ENCODE measurements at places on chromosomes 6 and 20. TPM values are rescaled to one million over a fixed set of nuclear protein-coding genes. Genes with fewer than 3 reads are reported as not detected.

GRCh38 chr20:52236292-52236691 lies 44.7 kb upstream of the ZFP64 start:
- H3K36me3 ChIP-seq: no peaks in the 10 kb centered on the region
- H3K4me1 ChIP-seq: no peaks in the 10 kb centered on the region
- no peak overlapping the region for H3K4me3 ChIP-seq
- no peak overlapping the region for H3K27ac ChIP-seq
- H3K27me3 ChIP-seq: peaks cover 2% of the 10 kb centered on the region
- no peak for DNase-seq

- H3K4me3 ChIP-seq: no peak overlapping the region
- no peaks in the 10 kb centered on the region for H3K4me1 ChIP-seq
- H3K27ac ChIP-seq: no peak overlapping the region
- no peak for DNase-seq
- peaks cover 20% of the 10 kb centered on the region for H3K27me3 ChIP-seq
Observed at GRCh38 chr20:47860049-47860830, 75.0 kb upstream of the SULF2 start.

DNA sequence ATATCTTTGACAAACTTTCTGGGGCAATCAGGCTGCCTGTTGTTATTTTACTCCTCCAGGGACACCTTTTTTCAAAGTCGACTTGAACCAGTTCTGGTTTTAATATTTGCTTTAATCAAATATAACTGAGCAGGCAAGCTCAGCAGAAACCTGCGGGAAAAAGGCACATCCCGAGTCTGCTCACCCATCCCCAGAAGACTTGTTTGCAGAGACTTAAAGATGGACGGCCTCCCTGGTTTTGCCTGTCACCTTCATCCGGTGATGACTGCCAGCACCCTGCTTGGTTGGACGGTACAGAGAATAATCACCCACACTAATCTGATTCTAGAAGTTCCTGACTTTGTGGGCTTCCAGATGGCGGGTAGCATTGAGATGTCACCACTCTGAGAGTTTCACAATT lies 36.8 kb downstream of the PPP1R3G start:
- H3K27ac ChIP-seq: no peak overlapping the region
- DNase-seq: no peak
- no peaks in the 10 kb centered on the region for H3K36me3 ChIP-seq
- no peak overlapping the region for H3K4me3 ChIP-seq

The HMGN3 gene
- total RNA-seq: 60.1 TPM

- H3K4me1 ChIP-seq: peaks cover 30% of the 10 kb centered on the region
- no peak overlapping the region for H3K4me3 ChIP-seq
- H3K27me3 ChIP-seq: no peaks in the 10 kb centered on the region
- H3K27ac ChIP-seq: no peak overlapping the region
Observed at GRCh38 chr6:90044833-90045381, 150.6 kb downstream of the GJA10 start.

The SNAP25 gene
- total RNA-seq: not detected

DNA sequence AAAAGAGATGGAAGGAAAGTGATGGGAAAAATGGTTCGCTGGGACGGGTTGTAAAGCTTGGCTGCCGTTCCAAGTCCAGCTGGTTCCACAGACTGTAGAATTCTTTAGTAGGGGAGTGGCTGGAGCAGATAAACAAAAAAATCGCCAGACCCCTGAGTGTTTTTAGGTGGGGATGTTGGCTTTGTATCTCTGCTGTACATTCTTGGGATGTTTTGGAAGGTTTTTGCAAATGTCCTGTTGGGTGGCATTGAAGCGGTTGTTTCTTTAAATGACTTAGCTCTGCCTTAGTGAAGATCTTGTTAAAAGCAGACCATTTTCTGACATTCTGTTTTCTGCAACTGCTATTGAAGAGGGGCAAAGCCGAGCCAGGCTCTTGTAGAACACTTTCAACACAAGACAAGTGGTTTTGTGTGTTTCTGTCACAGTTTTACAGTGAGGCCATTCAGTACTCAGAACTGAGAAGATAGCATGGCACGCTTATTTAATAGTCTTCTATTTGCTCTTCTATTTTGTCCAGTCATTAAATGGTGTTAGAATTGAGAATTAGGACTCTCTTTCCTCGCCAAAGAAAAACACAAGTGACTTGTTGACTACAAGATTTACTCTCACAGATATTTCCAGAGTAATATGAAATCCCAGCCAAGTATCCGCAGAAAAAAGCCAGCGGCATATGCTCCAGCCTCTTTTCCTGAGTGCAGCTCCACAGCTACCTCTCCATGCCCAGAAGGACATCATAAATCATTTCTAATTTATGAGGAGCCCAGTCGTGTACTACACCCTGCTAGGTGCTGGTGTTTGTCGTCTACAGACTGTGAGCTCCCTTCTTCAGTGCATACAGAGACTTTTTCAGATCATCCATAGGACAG lies 65.8 kb downstream of the PHACTR2 start:
- H3K27me3 ChIP-seq: no peaks in the 10 kb centered on the region
- H3K4me3 ChIP-seq: no peak overlapping the region
- peaks cover 4% of the 10 kb centered on the region for H3K36me3 ChIP-seq
- no peak overlapping the region for H3K27ac ChIP-seq
- no peak for DNase-seq

DNA sequence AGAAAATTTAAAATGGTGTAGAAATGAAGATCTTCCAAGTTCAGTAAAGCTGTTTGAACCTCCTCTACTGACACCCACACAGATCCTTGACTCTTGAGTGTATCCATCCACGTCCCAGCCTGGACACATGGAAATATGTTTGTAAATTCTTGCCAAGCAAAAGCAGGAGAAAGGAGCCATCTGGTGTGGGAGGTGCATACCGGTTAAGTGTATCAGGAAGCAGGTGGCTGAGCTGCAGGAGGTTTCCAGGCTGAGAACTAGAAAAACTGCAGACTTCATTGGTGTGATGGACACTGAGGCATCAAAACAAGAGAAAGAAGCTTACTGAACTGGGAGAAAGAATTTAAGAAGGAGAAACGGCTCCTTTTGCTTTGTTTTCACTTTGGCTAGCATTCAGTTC lies 229.9 kb upstream of the GRIK2 start:
- no peaks in the 10 kb centered on the region for H3K36me3 ChIP-seq
- no peak for DNase-seq
- no peak overlapping the region for H3K27ac ChIP-seq
- no peaks in the 10 kb centered on the region for H3K27me3 ChIP-seq
- no peak overlapping the region for H3K4me3 ChIP-seq
- H3K4me1 ChIP-seq: no peaks in the 10 kb centered on the region

The COL11A2 gene
- total RNA-seq: 1.3 TPM

DNA sequence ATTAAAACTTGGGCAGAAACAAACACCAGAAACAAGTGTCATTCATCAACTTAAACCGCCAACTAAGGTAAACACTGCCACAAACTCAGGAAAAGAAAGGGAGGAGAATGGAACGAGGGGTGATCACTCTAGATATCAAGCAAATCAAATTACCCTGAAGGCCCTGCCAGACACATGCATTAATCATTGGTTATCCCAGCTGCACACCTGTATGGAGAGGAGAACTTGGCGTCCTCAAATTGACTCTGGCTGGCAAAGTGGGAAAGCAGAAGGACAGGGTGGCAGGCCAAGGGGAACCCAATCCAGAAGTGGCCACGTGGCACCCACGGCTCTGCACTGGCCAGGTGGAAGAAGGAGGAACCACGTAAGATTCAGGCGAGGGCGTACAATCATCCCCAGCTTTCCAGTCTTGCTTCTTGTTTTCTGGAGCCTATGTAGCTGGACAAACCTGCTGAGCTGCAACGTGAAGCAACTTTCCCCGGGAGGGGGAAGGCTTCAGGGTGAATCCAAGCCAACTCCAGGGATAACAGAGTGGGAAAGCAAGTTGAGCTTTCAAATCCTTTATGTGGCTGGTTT lies 156.2 kb upstream of the JARID2 start:
- H3K27me3 ChIP-seq: no peaks in the 10 kb centered on the region
- no peak overlapping the region for H3K27ac ChIP-seq
- no peak overlapping the region for H3K4me3 ChIP-seq
- no peak for DNase-seq
- no peaks in the 10 kb centered on the region for H3K4me1 ChIP-seq

DNA sequence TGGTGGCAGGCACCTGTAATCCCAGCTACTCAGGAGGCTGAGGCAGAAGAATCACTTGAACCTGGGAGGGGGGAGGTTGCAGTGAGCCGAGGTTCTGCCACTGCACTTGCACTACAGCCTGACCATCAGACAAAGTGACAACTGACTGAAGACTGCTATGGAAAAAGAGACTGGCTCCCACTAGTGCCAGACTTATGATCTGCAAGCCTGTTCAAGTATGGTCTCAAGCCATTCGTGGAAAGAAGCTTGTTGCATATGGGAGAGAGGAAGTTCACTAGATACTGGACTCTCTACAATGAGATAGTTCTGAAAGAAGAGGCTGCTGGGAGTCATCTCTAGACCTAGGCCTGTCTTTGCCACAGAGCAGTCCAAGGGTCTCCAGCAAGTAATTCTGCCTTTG lies 26.7 kb downstream of the MDN1 start:
- peak overlapping the region; percentile 88 for H3K27ac ChIP-seq
- peaks cover 33% of the 10 kb centered on the region for H3K4me1 ChIP-seq
- no peak overlapping the region for H3K4me3 ChIP-seq
- H3K36me3 ChIP-seq: peaks cover 63% of the 10 kb centered on the region
- H3K27me3 ChIP-seq: no peaks in the 10 kb centered on the region

The FNDC11 gene
- total RNA-seq: 0.15 TPM

DNA sequence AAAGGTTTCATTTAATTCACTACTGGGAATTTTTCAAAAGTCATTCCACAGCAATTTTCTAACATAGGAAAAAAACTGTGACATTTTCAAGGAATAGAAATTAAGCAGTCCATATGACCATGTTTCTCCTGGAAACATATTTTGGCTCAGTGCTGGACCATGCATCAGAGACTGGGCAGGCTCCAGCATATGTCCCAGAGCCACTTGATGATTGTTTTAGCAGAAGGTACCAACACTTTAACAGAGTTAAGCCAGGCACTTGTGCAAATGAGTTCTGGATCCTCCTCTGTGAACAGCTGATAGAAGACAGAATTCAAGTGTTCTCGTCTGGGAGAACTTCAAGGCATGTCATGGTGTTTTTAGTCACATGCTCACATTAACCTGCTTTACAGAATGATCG lies 516.3 kb downstream of the COL12A1 start:
- H3K4me1 ChIP-seq: no peaks in the 10 kb centered on the region
- H3K4me3 ChIP-seq: no peak overlapping the region
- no peaks in the 10 kb centered on the region for H3K36me3 ChIP-seq
- H3K27me3 ChIP-seq: no peaks in the 10 kb centered on the region
- DNase-seq: no peak

GRCh38 chr6:122749451-122750050 lies 30.0 kb upstream of the FABP7 start:
- no peak overlapping the region for H3K27ac ChIP-seq
- no peaks in the 10 kb centered on the region for H3K27me3 ChIP-seq
- no peak overlapping the region for H3K4me3 ChIP-seq
- H3K36me3 ChIP-seq: no peaks in the 10 kb centered on the region
- H3K4me1 ChIP-seq: peaks cover 24% of the 10 kb centered on the region
- DNase-seq: no peak

Data from activated CD4-positive, alpha-beta T cell treated with anti-CD3 and anti-CD28 coated beads, Interleukin-2, amount 10 ng/mL, durations not matched to agents 7 days and 5 days (primary cell).